Activated naive CD8-positive, alpha-beta T cell treated with anti-CD3 and anti-CD28 coated beads, Interleukin-2, amount 10 ng/mL, durations not matched to agents 7 days and 5 days (primary cell): ENCODE measurements at places on chromosomes 1 and 21. TPM values are rescaled to one million over a fixed set of nuclear protein-coding genes. Genes with fewer than 3 reads are reported as not detected.

DNA sequence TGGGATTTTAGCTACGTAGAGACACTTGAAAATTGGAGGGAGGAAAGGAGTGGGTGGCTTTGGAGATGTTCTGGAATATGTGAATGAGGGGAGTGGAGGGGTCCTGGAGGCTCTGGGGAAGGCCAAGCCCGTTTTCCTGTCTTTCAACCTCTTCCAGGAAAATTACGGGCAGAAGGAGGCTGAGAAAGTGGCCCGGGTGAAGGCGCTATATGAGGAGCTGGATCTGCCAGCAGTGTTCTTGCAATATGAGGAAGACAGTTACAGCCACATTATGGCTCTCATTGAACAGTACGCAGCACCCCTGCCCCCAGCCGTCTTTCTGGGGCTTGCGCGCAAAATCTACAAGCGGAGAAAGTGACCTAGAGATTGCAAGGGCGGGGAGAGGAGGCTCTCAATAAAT, 442 bp upstream of the RUSC1 start:
- DNase-seq = no peak

DNA sequence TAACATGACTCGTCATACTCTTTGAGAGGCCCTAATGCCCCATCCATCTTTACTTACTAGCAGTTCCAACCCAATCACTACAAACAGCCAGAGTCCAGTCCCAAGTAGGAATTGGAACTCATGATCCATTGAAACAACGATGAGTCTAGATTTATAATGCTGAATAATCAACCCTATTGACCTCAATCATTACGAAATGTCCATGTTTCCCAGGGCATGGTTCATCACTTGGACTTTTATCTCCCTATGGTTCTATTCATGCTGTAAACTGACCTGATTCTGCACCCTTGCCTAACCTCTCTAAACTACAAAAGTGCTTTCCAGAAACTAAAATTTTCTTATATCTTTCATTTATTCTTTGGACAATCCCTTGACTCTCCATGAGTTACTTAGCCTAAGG, 840.0 kb upstream of the B3GALT2 start:
- DNase-seq = no peak

DNA sequence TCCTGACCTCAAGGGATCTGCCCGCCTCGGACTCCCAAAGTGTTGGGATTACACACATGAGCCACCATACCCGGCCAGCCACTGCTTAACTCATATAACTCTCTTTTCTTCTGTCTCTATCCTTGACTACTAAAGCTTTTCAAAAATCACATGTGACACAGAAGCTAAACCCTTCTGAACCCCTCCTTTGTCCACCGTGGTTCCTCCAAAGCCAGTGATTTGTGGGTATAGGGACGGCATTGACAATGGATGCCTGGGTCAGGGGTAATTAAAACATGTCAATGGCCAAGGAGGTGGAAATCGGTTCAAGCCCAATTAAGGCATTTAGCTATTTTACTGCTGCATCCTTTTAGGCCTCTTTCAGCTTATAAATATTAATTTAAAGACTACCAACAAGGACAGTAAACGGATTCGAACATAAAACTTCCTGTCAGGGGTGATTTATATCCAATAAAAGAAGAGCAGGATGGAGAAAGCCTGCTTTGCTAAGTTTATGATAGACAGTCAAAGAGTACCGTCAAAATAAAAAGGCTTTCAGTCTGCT, 242.3 kb downstream of the GPATCH2 start:
- no peak for DNase-seq

DNA sequence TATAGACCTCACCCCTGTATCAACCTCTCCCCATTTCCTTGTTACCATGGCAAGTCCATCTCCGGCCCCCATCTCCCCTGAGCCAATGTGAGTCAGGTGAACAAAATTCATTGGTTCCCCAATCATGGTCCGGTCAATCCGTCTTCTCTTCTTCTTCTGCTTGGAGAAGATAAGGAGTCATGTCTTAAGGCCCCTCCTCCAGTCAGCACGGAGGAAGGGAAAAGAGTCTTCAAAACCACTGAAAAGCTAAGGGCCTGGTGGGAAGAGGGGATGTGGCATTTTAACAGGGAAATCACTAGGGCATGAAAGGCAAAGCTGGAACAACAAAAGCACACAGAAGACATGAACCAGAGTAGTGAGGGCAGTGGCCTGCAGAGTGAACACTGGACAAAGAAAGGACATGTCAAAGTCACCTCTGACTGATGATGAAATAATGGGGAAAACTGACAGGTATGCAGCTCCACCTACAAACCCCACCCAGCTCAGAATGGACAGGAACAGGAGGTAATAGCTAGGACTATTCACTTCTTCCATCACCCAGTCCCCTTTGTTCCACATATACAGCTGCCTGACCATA, 4.4 kb downstream of the CDC42SE1 start:
- DNase-seq = no peak

DNA sequence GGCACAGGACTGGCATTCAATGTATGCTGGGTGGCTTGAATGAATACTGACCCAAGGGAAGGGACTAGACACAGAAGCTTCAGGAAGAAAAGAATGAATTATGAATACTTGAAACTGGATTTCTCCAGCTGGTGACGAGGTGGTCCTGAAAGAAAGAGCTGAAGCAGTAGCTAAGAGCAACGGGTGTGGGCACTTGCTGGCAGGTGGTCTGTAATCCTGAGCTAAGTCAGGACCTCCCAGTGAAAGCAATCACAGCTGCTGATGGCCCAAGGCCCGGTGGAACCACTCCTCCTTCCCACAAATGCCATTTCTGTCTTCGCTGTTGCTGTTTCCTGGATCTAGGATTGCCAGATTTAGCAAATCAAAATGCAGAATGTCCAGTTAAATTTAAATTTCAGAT, 47.0 kb downstream of the NEK2 start:
- no peak for DNase-seq

DNA sequence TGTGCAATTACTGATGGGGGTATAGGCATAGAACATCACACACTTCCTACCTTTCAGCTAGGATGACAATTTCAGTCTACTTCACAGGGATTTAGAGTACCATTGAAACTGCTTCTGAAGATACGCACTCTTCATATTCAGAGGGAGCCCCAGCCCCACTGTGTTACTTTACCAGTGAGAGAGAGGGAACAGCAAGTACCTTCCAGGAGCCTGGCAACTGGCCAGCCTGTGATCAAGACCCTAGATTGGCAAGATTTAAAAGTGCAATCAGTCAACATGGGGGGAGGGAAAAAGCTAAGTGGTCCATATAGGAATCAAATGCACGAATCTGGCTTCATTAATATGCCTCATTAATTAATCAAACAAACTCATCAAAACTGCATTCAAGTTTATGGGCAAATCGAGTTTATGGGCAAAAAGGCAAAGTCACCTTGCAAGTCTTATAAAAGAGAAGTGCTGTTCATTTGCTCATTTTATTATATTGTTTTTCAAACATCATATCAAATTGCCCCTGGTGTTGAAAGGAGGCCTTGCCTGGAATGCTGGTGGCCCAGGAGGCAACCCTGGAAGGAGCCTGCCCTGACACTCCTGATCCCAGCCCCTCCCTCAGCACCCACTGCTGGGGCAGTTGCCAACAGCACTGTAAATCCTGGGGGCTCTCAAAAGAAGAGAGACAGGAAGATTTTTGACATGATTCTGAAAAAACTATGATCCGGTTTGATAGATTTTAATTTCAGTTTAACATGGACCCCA, 184.9 kb upstream of the DPT start:
- DNase-seq = no peak

The BRINP3 gene
- total RNA-seq = not detected

The CALML6 gene
- total RNA-seq = 0.82 TPM

The F13B gene
- total RNA-seq = not detected

The KCTD3 gene
- 3.9 TPM for total RNA-seq

The TSSK3 gene
- total RNA-seq = 0.51 TPM

The OR10J1 gene
- total RNA-seq = not detected

The C1orf74 gene
- 2.2 TPM for total RNA-seq

The TRIM17 gene
- total RNA-seq = 3.4 TPM
